ENCODE measurements at places on chromosomes 1 and 21. TPM values are rescaled to one million over a fixed set of nuclear protein-coding genes. Genes with fewer than 3 reads are reported as not detected.

The ZCCHC17 gene
- total RNA-seq = 50.1 TPM

The CD1C gene
- total RNA-seq = under 0.01 TPM

The BTBD19 gene
- under 0.01 TPM for total RNA-seq

The HPCA gene
- total RNA-seq = 21.6 TPM

The C4BPB gene
- total RNA-seq = not detected

The LRRC71 gene
- total RNA-seq = not detected

The FLG2 gene
- not detected for total RNA-seq

The PADI4 gene
- 0.41 TPM for total RNA-seq

The PCAT6 gene
- not detected for total RNA-seq

The ATP1B1 gene
- total RNA-seq = 235 TPM

The RBP7 gene
- not detected for total RNA-seq

The ASH1L gene
- 56.7 TPM for total RNA-seq

The RGSL1 gene
- 0.82 TPM for total RNA-seq

The ESRRG gene
- total RNA-seq = 8.6 TPM

The RAB3B gene
- total RNA-seq = 7.7 TPM

The AADACL3 gene
- total RNA-seq = not detected

The LRRC7 gene
- 159 TPM for total RNA-seq

The SIPA1L2 gene
- 34.2 TPM for total RNA-seq

The KRTAP11-1 gene
- not detected for total RNA-seq

The SPAG17 gene
- 1.2 TPM for total RNA-seq

The SH2D2A gene
- 0.41 TPM for total RNA-seq

The NCF2 gene
- 4.9 TPM for total RNA-seq

The C1orf210 gene
- not detected for total RNA-seq

The TRIM67 gene
- total RNA-seq = 24.1 TPM

The TENT5C gene
- 4.9 TPM for total RNA-seq

The MX2 gene
- total RNA-seq = 0.41 TPM
